ENCODE measurements at places on chromosomes 16 and 17.

- no peak for DNase-seq
Observed at GRCh38 chr16:12998361-12999085, 97.1 kb downstream of the SHISA9 start.

DNA sequence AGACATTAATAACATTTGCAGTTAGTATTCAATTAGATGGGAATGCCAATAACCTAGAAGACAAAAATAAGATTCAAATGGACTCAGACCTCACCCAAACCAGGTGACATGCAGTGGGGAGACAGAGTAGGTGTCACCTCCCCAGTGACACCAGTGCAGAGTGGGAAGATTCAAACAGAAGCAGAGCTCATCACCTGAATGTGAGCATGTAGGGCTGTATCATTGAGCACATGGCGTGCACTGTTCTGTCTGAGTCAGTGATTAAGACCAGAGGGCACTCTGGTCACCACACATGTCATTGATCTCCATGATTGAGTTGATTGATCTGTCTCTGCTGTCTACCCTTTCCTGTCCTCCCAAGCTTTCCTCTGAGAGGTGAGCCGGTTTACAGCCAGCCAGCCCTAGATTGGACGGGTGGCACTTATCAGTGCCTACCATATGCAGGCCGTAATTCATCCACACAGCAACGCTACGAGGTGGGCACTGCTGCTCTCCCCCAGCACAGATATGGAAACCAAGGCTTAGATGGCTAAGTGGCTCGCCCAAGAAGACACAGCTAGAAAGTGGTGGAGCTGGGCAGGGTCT is 34.0 kb downstream of the RHBDL3 start:
- no peak for DNase-seq

DNA sequence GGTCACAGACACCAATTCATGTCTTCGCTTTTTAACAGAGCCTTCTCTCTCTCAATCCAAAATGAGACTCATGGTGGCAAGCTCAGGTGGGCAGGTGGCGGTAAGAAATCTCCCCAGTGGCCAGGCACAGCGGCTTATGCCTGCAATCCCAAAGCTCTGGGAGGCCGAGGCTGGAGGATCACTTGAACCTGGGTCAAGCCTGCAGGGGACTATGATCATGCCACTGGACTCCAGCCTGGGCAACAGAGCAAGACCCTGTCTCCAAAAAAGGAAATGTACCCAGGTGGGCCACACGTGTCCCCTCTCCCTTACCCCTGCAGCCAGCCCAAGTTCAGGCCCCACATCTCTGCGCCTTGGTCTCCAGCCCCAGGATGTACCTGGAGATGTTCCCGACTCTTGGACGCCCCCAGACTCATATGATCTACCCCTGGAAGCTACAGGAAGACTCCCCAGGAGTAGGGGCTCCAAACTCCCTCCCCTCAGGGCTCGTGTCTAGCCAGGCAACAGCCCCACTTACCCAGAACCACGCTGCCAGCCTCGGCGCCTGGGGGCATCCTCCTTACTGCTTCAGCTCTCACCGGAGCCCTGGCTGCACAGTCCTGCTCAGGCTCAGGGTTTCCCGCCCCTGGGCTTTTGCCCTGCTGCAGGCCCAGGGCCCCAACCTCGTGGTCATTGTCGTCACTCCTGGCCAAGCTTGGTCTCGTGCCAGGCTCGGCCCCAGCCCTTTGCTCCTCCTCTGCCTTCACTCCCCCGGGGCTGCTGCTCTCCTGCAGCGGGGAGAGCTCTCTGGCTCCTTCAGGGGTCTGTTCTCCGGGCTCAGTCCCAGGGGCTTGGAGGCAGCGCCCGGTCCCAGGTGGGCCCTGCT is 16.2 kb downstream of the MYLK3 start:
- no peak for DNase-seq

DNA sequence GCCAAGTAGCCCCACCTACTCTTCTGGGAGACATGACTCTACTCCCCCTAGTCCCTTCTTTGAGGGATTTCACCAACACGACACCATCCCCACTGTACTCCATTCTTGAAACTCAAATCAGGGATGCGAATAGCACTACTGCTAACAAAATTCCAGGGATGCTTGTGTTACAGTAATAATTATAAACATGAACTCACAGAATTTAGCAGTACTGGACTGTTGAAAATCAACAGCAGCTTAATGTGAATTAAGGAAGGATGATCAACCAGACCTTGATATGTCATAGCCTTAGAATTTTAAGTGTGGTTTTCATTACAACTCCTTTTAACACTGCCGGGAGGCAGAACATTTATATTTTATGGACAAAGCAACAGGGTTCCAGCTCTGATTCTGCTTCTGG is 37.9 kb downstream of the AMFR start:
- no peak for DNase-seq

DNA sequence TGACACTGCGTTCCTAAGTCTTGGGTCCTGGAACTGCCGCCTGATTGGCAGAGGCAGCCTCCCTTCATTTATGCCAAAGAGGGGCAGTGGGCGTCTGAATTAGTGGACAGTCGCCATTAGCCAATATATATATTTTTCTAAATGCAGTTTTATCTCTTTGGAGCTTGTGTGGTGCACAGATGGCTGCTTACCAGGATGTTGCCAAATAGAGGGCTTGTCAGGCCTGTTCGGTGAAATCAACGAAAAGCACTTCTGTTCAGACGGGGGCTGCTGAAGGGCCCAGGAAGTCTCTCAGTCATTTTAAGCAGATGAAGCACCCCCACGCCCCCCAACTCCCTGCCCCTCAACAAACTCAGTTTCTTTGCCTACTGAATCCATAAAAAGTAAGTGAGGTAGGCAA is 66.0 kb downstream of the RAP1GAP2 start:
- DNase-seq = no peak

DNA sequence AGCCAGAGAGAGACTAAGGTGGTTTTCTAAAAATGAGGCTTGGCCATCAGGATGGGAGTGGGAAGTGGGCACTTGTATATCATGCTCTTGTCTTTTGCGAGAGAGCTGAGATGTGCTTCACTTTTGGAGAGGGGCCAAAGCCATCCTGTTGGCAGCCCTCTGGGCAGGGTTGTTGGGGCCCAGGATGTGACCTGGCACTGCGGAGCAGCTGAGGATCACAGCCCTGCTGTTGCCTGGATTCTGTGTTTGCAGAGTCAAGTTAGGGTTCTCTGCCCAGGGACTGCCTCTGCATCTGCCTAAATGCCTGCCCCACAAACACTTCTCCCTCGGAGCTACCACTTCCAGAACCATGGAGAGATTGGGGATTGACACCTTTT is 71.2 kb downstream of the PLD6 start:
- no peak for DNase-seq

GRCh38 chr17:31559584-31560501 is 168.4 kb downstream of the RAB11FIP4 start:
- no peak for DNase-seq

DNA sequence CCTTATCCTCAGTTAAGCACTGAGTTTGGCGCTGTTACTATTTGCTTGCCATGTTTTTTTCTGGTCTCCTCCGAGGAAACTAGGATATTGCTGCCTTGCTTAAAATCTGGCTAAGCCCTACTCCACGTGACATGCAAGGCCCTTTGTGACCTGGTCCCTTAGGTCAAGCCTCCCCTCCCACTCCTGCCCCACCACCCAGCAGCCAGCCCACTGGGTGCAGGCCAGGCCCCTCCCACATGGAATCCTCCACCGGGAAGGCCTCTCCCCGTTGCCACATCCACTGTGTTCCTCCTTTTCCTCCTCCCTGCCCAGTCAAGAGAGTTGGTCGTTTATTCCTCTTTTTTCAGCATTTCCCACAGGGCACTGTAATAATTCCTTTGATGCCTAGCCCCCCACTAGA is 16.2 kb downstream of the PSMD3 start:
- no peak for DNase-seq

GRCh38 chr16:74778646-74779045 is 4.0 kb upstream of the FA2H start:
- DNase-seq = no peak

GRCh38 chr16:13517841-13518240 is 402.1 kb upstream of the ERCC4 start:
- DNase-seq = no peak

DNA sequence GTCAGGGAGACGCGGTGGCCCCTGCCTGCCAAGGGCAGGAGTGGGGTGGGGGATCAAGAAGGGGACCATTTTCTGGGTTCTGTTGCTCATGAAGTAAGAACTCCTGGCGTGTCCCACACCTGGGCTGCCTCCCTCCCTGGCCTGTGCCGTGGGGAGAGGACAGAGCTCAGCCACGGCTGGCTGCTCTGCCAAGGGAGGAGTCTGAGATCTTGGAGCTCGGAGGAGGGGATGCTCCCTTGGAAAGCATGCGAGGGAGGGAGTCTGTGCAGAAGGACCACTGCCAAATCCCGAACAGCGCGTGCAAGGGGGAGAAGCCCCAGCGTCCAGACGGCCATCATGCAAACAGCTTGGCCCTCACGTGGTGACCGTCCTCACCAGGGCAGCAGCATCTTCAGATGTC is 64.2 kb upstream of the ZNF469 start:
- no peak for DNase-seq

DNA sequence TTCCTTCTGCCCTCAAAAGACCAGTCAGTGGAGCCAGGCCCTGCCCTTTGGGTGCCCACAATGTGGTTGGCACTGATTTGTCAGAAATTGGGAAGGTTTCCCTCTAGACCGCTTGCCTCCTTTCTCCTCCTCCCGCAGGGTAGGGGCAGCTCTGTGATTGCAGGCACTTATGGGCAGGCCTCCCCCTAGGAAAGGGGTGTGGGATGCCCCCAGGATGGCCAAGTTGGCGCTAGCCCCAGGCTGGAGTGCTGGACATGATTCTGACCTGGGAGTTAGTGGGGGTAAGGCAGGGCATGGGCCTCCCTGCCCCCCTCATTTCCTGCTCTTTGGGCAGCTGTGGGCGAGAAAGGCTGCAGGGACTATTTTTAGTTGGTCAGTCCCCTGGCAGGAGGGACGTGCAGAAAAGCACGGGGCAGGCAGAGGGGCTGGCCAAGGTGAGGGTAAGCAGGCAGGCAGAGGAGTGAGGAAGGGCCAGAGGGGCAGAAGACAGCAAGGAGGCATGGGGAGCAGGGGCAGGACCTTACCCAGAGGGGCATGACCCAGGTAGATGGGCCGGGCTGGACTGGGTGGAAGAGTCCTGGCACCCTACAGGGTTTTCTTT is 3.3 kb downstream of the RARA start:
- DNase-seq = no peak

Measured in NCI-H1930 (cell line).